Kidney tubule cell (primary cell): ENCODE measurements at places on chromosomes 5 and 9.

DNA sequence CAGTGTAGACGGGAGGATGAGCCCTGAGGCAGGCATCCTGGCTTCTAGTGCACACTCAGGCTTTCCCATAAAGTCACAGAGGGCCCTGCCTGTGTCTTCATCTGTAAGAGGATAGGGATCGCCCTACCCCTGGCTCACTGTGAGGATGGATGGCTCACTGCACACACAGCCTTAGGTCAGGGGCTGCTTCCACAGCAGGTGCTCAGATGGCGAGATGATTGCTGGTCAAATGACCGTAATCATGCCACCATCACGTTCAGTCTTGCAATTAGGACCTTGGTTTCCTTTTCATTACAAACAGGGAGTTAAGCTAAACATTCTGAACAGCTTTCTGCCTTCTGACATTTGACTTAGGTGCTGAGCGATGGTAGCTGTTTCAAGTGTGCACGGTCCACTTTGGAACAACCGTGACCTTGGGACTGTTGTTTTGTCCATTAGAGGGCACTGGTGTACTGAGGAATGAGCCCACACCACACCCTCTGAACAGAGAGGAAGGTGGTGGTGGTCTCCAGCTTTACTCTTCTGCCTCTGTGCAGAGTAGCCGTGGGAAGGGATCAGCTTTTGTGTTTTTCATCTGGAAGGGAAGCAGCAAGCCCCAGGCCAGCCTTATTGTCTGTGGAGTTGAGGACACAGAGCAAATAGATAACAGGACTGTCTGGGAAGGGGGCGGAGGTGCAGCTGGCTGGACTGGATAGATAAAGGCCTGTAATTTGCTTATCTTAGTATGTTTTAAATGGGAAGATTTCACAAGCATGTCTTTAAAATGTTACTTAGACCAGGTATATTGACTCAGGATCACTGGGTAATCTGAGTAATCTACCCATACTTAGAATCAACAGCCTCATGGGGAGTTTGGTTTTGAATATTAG, 183.1 kb downstream of the TRIO start:
- no peak for DNase-seq

DNA sequence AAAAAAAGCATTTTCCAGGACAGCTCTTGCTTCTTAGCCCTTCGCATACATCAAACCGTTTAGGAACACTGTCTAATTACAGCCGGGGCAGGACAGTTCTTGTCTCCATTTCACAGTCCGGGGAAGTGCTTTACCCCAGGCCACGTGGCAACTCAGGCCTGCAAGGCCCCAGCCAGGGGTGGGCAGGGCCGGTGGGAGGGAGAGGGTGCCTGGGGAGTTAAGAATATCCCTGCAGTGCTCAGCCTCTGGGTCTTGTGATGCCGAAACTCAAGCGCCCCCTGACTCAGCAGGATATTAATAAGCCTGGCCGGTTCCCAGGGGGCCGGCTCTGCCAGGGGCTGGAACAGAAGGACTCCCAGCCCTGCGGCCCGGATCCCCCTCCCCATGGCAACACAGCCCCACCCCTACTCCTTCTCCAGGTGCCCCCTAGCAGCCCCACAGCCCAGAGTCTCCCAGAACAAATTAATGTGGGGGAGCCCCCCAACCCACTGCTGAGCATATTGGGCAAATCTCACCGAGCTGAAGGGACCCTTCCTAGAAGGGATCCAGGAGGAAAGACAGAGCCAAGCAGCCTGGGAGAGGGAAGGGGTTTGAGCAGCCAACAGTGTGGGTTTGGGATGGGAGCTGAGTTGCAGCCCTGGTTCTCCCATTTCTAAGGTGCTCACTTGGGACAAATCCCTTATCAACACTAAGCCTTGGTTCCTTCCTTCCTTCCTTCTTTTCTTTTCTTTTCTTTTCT, 45.3 kb downstream of the PLPP7 start:
- no peak for DNase-seq

DNA sequence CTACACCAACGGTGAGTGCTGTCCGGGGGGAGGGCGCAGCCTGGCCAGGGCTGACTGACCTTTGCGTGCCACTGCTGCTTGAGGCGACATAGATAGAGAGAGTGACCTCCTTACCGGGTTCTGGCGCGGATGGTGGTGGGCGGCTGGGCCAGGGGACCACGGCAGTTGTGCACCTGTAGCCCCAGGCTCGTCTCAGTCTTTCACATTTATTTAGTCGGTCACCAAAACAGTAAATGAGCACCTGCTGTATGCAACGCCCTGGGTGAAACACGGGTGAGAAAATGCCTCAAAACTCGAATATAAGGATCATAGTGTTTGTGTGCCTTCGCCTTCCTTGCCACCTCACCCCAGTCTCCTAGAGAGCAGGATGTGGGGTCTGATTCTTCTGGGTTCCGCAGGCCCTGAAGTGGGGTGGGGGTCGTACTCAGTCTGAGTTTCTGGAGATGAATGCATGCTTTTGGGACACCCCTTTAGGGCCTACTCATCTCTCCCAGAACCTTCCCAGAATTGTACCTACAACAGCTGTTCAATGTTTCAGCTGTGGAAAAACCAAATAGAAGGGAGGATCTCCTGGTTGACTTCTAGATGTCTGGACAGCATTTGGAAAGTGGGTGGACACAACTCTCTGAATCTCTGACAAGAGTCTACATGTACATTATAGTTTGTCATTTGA, 714 bp downstream of the SEC24A start:
- peak; percentile 13 for DNase-seq

DNA sequence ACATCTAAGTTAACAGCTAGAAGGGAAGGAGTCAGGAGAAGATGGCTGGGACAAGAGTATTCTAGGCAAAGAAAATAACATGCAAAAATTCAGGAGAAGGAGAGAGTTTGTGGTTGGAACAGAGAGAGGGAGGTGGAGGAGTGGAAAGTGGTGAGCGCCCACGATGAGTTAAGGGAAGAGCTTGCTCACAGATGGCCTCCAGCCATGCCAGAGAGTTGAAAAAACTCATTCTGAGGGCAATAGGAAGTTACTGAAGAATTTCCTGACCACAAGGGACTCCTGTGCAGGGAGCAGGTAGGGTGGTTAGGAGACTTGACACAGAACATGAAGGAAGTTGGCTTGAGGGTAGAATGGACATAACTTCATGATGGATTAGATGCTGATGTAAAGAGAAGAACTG, 159.7 kb downstream of the DOCK2 start:
- peak; percentile 82 for DNase-seq

DNA sequence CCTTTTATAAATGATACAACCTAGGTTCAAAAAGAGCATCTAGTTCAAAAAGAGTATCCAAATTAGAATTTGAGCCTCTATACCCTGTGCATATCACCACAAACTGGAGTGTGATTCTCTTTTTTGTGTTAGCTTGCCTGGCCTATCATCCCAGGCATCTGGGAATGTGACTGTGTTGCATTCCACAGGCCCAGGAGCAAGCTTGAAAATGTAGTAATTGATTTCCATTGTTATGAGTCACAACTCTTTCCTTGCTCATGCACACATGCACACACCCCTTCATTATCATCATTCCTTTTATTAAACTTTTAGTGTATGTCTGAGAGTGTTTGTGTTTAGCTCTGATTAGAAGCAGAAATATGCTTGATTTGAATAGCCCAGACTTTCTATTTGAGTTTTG, 75.2 kb downstream of the FCHO2 start:
- DNase-seq, result peak; percentile 87

- peak; percentile 86 for DNase-seq
Measured at GRCh38 chr9:108885643-108886348, 23.7 kb downstream of the ACTL7A start.

- peak; percentile 32 for DNase-seq
Measured at GRCh38 chr5:79689541-79690466, at the start of gene CMYA5. Gene CMYA5, plus strand, starts transcription at chr5:79689836. Its CDS starts 72 bp downstream, at chr5:79689908.

GRCh38 chr5:159928122-159928909, 12.0 kb downstream of the ADRA1B start:
- DNase-seq, result peak; percentile 81

- DNase-seq, result peak; percentile 58
Measured at GRCh38 chr9:15873573-15874177, 320.8 kb downstream of the CCDC171 start.

- no peak for DNase-seq
Measured at GRCh38 chr9:88287972-88288371, 100.3 kb upstream of the SPIN1 start.

DNA sequence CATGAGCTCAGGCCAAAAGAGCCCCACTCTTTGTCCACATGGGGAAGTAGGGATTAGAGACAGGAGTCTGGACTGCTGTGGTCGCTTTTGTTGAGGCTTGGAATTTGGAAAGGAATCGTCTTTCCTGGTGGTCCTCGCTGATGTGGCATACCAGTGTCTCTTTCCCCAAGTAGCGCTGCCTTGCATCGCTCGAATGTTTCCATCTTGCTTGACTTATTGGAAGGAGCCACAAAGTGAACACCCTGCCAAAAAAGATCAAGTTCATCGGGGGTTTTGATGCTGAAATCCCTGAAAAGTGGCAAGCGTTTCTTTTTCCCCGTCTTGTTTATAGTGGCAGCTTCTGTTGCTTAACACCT, 161.3 kb downstream of the MACROH2A1 start:
- no peak for DNase-seq
